NCI-H1092 (cell line): ENCODE measurements at places on chromosomes 7 and 10.

GRCh38 chr10:90591629-90592028 is 266.2 kb downstream of the HTR7 start:
- no peak for DNase-seq

DNA sequence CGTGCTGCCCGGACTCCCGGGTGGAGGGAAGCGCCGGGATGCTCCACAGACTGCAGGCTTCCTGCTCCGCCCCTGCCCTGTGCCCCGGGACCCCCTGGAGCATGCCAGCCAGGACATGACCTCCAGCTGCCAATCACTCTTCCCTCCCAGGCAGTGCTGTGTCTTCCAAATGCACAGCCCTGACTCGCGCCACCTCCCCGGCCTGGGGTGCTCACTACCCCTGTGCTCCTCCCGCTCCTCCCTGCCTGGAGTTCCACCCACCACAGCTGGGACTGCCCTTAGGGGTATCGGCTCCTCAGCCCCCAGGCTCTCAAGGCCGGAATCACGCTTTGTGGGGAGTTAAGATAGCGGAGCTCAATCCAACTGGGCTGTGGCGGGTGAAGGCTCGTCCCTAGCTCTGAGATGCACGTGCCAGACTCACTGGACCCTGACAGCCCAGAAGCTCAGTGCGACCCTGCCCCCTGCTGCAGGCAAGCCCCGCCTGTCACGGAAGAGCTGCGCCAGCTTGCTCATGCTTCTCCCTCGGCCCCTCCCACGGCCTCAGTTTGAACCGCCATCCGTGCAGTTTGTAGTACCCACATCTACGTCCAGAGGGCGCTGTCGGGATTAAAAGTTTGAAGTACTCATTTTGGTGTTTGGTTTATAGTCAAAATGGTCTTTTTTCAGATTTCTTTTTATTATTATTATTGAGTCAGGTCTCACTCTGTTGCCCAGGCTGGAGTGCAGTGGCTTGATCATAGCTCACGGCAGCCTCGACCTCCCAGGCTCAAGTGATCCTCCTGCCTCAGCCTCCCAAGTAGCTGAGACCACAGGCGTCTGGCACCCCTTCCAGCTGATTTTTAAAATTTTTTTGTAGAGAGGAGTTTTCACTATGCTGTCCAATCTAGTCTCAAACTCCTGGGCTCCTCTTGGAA is 142.5 kb upstream of the TCERG1L start:
- DNase-seq: peak; percentile 7

DNA sequence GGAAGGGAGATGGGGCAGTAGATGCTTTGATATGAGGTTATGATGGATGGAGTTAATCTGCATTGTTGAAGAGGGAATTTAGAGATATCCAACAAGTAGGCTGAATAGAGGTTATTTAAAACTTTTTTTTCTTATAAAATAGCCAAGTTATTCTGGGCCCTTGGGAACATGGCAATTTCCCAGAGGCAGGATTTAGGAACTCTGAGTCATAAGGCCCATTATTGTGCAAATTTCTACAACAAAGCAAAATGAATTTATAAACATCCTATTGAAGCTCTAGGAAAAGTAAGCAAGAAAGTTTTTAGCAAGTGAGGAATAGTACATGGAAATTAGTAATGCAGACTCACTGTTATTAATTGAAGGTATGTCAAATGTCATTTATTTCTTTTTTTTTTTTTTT is 160.9 kb upstream of the NPY start:
- DNase-seq: no peak

DNA sequence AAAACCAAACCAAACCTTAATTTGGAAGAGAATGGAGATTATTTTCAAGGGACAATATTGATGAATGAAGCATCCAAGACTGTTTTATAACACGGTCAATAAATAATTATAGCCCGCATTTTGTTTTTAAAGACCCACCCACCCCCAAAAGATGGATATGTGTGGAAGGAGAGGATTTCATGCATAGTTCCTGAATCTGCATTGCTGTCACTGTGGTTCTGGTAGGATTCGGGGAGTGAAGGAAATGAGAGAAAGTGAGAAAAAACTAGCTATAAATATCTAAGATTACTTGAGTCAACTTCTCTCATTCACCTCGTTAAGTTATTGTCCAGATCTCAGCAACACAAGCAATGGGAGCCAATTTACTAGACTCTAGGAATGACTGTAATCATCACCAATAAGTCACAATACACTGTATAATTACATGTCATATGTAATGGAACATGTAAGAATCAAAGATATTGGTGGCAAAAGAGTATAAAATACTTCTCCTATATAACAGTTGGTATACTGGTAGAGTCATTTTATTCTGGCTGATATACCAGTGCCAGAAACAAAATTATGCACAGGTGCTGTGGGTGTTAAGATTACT is 30.2 kb downstream of the NAMPT start:
- DNase-seq: no peak

GRCh38 chr10:119526621-119527592 is 15.6 kb downstream of the RGS10 start:
- DNase-seq: no peak

DNA sequence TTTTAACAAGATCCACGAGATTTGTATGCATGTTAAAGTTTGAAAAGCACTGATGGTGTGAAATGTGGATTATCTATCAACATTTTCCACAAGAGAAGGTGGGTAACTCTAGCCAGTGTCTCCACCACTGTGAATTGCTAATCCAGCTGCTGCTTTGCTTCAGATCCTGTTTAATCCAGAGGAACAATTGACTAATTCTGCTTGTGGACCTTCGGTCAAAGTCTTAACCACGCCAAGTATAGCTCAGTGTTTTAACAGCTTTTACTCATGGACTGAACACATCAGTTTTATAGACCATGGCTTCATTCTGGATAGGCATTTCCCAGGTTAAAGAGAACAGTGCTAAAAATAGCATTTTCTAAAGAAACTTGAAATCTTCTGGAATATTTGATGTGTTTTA is 23.5 kb downstream of the ADK start:
- DNase-seq: no peak

GRCh38 chr10:43198682-43199005 is 60.4 kb downstream of the CSGALNACT2 start:
- DNase-seq: no peak

- no peak for DNase-seq
Observed at GRCh38 chr7:137025469-137026175, 157.2 kb downstream of the CHRM2 start.

DNA sequence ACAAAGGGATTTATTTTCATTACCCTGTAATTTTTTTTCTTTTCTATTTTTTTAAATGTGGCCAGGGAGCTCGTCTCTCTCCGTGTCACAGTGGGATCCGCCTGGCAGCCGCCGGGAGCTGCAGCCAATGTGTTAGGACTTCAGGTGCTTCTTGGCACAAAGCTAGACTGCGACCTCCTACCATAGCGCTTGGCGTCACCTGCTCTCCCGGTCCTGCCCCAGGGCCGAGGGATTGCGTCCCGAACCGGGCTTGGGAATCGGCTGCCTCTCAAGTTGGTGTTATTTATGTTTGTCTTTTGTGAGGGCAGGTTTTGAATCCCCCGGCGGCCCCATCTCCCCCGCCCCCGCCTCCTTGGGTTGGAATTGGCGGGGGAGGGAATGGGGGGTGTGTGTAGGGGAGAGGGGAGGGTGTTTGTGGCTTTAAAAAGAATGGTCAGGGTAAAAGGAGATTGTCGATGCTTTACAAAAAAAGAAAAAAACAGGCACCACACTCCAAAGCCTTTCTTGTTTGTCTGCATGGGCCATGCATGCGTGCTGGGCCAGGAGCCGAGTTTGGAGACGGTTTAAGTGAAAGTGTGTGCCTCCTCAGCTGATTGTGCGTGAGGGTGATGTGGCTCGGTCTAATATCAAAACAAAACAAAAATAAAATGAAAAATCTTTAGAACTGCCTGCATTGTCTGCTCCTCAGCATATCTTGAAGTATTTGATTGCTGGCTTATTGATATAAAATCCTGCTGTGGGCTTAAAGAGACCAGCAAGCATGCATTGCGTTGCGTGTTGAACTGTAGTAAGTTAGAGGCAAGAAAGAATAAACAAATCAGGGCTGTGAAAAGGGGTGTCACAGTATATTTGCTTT is 1.2 kb downstream of the PPP1R9A start:
- DNase-seq: peak; percentile 67

GRCh38 chr10:86178401-86179152 is 188.0 kb downstream of the GRID1 start:
- no peak for DNase-seq

DNA sequence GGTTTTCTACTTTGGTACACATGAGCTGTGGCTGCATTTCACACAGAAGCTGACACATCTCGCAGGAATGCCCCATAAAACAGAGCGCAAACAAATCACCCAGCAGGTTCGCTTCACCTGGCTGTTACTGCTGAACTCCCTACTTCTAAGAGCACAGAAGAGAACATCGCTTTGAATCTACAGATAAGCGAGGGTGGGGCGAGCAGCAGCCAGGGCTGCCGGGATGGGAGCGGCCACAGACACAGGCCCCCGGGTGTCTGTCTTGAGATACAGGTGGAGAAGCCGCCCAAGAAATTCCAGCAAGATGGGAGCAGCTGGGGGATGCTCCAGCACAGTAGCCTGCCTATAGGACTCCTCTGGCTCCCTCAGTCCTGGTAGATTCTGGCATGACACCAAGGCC is 27.4 kb downstream of the OGDHL start:
- no peak for DNase-seq

DNA sequence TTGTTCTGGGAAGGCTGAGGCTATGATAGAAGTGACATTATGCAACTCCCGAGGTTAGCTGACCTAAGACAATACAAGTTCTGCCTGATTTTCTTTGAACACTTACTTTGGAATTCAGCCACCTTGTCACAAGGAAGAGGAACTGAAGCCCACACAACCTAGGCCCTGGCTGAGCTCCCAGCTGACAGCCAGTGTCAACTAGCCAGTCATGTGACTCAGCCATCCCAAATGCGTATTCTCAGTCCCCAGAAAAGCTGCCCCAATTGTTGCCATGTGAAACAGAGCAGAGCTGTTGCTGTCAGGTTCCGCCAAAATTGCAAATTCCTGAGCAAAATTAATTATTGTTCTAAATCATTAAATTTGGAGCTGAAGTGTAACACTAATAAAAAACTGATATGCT is 1010.0 kb downstream of the XPNPEP1 start:
- no peak for DNase-seq

- DNase-seq: no peak
Observed at GRCh38 chr10:94493463-94493862, 52.1 kb upstream of the HELLS start.

DNA sequence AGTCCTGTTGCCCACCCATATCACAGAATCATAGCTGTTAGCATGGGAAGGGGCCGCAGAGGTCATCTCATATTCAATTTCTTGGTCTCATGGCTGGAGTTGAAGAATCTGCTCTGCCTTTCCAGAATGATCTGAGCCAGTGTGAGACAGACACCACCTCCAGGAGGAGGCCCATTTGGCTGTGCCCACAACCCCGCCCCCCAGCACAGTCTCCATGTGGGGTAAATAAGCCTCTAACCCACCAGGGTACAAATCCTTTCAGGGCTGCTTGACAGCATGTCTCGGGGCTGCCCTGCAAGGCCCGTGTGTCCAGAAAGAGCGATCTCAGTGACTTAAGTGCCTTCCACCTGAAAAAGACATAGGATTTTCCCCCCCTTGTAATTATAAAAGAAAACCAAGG is 137.5 kb downstream of the DLG5 start:
- DNase-seq: no peak
